ENCODE measurements at places on chromosomes 6 and 20.

- DNase-seq, result no peak
These were observed 162.8 kb downstream of the PTPRK start for GRCh38 chr6:128357392-128358130.

DNA sequence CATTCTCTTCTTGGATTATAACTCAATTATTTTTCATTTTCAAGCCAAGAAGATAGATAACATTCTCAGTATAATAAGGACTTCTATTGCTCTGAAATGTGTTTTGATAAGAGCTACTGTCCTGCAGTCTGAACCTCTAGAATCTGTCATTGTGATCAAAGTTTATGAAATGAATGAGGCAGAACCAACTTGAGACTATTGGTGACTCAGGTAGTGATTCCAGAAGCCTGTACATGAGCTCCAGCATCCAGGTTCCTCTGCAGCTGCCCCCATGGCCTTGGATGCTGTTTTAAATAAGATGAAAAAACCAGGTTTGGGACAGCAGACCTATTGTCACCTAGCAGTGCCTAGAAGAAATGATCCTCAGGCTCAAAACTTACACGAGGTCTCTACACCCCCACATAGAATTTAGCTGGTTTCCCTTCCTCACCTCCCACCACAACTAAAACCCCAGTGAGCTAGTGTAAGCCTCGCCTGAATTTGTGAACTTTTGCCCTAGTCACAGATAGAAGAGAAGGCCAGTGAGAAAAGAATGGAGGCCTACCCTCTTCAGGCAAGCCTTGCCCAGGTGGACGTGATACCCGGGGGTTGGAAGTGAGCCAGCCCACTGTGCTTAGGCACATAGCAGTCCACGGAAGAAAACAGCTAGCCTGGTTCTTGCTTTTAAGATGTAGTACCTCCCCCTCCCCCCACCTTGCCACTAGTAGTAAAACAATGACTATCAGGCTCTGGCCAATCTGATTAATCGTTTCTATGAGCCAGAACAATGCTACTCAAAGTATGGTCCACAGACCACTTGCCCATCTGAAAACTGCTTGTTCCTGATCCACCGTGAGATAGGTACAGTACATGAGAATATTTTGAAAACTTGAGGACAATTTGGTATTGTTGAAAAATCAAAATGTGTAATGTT lies 73.0 kb upstream of the SYNJ2 start:
- no peak for DNase-seq

DNA sequence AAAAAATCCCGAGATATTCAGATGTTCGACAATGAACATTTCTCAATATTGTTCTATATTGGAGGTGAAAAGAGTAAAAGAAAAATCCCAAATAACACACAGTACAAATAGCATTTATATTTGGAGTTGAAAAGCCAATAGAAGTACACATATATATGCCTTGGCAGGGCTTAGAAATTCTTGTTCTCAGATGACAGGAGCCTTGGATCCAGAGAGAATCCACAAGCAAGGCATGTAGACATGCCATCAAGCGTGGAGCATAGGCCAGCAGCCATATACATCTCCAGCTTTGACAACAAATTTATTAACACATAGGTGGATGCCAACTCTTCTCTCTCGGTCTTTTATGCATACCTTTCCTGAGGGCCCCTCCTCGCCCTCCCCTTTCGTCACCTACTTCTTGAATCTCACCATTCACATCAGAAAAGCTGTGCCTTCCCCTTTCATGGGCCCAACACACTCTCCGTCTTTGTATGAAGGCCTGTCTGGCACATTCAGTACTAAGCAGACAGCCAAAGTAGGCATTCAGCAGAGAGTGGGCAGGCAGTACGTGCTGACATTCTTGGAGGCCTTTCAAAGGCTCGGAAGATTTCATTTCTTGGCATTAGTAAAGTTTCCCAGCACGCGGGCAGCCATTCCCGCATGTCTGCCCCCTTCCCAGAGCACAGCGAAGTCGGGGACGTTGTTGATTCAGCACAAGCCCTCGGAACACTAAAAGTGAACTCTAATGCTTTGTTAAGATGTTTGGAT lies 18.2 kb downstream of the NEDD9 start:
- DNase-seq, result peak; percentile 56

DNA sequence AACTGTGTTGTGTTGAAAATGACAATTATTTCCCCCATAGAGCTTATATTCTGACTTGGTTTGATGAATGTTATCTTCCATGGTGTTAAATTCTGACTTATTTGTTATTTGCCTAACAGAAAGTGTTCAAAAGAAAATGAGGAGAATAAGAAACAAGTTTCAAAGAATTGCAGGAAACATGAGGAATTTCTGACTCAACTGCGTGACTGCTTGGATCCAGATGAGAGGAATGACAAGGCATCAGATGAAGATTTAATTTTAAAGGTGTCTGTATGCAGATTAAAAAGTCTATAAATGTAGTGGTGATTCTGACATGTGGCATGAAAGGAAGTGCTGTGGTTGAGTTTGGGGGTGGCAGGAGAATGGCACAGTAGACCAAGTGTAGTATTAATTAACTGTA lies 50.6 kb downstream of the CCDC170 start:
- DNase-seq, result no peak

- peak; percentile 16 for DNase-seq
These were observed 525 bp downstream of the MACROD2 start for GRCh38 chr20:13995841-13996240.

GRCh38 chr6:135566311-135567068 lies 69.0 kb upstream of the AHI1 start:
- DNase-seq, result no peak

DNA sequence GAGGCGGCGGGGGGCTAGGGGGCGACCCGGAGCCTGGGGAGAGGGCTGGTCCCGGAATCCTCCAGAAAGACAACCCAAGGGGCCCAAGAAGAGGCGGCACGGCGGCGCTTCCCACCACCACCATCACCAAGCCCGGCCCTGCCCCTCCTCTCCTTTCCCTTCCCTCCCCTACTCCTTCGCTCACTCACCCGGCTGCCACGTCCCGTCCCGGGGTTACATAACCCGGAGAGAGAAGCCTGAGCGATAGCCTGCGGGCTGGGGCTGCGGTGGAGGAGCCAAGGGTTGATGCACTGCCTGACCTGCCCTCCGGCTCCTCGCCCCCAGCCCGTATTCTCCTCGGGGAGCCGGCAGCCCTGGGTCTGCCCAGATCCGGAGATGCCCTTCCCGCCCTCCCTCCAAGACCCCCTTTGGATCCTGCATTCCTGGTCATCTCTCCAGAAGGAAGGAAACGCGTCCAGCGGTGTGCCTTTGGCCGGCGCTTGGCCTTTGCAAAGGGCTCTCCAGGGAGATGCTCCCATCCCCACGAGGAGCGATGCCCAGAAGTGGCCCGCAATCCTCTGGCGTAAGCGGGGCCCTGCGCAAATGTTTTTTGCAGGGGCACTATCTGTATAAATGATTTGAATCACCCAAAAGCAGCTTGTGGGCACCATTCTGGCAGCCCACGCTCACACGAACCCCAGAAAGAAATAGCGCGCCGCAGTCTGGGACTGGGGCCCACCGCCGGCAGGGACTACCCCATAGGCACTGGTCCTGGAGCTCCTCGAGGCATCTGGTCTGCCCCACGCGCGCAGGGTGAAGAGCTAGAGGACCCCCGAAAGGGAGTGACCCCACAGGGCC lies 4.6 kb upstream of the CPXM1 start:
- no peak for DNase-seq

DNA sequence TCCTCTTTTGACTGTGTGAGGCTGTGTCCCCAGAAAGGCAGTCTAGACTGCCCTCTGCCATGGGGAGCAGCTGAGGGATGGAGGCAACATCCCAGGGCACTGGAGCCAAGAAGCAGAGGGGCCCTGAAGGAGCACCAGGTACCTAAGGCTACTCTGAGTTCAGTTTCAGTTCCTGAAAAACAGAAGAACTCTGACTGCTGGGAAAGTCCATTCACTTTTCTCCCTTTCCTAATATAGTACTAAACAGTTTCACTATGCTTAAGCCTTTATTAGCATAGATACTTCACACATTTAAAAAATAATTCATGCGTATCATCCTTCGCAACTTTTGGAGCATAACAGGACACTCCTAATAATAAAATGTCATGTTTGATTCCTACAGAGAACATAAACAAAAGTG lies 130.0 kb downstream of the FOXC1 start:
- DNase-seq, result no peak

GRCh38 chr20:64057628-64058498 lies 5.1 kb upstream of the TCEA2 start:
- DNase-seq, result peak; percentile 66
